ENCODE measurements at places on chromosomes 2 and 18.
A peak's percentile ranks its signal among the peaks of the same experiment; 100 is the strongest.

- DNase-seq, result no peak
Observed at GRCh38 chr2:119692954-119693353, 14.0 kb downstream of the TMEM177 start.

GRCh38 chr2:122446761-122447160 lies 691.3 kb downstream of the TSN start:
- DNase-seq, result no peak

GRCh38 chr2:181642086-181642485 lies 14.8 kb downstream of the CERKL start:
- DNase-seq, result no peak

DNA sequence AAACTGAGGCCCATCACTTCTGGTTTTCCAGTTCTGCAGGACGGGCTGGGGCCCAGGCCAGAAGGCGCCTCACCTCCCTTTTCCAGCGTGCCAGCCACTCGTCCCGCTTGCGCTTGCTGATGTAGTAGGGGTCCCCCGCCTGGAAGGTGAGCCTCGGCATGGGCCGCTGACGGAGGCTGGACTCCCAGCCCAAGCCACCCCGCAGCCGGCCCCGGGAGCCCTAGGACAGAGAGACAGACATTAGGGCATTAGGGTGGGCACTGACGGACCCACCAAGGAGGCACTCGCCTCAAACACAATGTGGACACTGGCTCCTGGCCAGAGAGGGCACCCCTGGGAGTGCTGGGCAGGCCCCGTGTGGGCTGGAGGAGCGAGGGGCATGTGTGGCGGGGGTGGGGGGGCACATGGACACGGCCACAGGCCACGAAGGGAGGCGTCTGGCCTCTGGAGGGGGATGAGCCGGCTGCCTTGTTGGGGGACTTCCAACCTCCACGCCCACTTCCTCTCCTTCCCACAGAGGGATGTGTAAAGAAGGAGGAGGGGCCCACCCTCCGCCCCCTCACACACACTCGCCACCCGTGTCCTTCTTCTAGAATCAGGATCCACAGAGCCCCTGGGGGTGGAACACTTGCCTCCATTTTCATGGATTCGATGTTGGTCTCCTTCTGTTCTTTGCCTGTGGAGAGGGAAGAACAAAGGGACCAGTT lies 66.7 kb downstream of the DNMT3A start:
- peak; percentile 78 for DNase-seq

DNA sequence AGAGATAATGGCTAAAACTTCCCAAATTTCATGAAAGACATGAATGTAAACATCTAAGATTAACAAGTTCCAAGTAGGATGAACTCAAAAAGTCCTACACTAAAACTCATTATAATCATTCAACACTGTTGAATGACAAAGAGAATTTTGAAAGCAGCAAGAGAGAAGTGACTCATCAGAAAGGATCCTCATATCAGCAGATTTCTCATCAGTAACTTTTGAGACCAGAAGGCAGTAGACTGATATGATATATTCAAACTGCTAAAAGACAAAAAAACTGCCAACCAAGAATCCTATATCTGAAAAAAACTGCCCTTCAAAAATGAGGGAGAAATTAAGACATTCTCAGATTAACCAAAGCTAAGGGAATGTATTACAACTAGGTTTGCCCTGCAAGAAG lies 130.6 kb upstream of the OTX1 start:
- DNase-seq, result no peak

GRCh38 chr2:130759906-130760753 lies 4.8 kb downstream of the AMER3 start:
- no peak for DNase-seq

DNA sequence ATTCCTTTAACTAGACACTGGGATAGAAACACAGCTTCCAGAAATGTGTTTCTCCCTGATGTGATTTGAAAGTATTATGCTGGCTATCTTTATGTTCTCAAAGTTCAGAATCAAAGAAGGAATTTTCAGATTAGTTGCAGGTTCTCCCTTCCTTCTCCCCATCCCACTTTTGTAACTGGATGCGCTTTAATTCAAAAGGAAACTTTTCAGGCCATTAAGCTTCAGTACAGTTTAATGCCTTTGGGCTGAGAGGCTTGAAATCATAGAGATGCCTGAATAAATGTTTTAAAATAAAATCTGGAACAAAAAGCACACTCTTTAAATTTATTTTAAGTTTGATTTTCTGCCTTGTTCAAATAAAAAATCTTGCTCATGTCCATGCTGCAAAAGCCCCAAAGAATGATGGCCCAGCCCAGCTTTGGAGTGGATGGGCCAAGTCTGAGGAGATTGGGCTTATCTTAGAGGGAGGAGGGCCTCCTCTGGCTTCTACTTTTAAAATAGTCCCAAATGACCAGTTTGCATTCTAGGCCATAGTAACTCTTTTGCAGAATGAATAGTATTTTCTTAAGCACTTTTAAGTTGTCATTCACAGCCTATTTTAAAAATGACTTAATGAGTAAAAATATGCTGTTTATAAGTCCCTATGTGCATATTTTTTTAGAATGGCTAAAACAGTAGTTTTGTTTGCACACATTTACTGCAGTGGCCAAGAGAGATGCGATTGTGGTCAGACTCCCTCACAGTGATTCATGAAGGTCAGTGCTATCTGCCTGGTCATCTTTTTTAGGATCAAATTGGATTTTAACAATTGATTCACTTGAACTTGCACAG lies 129.2 kb downstream of the MTX2 start:
- no peak for DNase-seq

- no peak for DNase-seq
Observed at GRCh38 chr2:207126724-207127308, 38.9 kb downstream of the KLF7 start.

- DNase-seq, result no peak
Observed at GRCh38 chr2:126792186-126792585, 106.5 kb upstream of the TEX51 start.

DNA sequence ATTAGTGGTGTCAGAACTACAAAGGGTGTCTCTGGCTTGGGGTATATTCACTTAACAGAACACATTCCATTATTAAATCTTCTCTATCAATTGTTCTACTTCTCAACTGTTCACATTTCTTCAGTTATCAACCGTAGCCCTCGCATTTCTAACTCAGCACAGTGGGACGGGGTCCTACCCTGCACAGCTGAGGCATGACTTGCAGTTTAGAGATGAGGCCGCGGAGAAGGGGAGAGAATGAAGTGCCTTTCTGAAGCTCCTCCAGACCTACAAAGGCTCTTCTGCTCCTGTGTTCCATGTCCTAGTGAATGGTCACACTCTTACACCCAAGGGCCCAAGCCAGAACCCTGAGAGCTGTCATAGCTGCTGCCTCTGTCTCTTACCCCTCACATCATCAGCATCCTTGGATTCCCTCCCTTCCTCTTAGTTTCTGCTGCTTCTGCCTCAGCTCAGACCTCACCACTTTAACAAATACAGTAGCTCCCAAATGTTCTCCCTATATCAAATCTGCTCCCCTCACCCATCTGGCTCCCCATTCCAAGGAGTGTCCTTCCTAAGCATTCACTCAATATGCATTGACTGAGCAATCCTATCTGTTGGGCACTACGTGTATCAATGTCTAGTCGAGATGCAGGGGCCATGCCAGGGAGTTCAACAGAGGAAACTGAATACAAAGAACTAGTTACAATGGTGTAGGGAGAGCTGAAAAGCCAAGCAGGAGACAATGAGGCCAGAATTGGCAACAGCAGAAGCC lies 34.3 kb upstream of the MRPL19 start:
- DNase-seq, result no peak

DNA sequence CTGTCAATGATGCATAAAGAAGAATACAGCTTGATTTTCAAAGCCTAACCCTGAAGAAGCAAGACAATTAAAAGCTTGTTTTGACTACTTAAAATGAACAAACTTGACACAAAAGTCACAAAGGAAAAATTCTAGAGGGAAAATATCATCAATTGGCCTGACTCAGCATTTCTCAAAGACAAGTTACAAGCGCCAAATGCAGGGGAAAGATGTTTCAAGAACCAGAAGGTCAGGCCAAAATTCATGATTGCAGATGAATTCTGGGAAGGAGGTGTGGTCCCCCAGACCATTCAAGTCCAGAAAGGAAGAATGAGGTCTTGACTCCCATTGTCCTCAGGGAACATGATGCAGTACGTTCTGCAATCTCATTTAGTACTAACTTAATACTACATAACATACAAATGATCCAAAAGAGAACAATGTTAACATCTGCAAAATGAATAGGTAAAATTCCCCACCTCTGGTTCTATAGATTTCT lies 64.5 kb downstream of the FAM210A start:
- no peak for DNase-seq

DNA sequence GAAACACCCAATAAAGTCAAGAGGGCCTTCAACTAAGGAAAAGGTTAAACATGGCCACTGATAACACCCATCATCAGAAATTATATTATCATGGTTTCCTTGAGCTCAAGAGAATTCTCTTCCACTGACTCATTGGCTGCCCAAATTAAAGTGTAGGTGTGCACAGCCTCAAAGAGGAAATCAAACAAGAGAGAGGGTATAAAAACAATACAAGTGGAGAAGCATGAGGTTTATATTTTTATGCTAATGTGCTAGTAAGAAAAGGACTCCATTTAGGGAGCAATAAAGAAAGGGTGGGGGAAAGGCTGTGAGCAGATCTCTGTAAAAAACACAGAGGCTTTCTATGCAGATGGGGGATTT lies 168.8 kb upstream of the VRK2 start:
- DNase-seq, result no peak

DNA sequence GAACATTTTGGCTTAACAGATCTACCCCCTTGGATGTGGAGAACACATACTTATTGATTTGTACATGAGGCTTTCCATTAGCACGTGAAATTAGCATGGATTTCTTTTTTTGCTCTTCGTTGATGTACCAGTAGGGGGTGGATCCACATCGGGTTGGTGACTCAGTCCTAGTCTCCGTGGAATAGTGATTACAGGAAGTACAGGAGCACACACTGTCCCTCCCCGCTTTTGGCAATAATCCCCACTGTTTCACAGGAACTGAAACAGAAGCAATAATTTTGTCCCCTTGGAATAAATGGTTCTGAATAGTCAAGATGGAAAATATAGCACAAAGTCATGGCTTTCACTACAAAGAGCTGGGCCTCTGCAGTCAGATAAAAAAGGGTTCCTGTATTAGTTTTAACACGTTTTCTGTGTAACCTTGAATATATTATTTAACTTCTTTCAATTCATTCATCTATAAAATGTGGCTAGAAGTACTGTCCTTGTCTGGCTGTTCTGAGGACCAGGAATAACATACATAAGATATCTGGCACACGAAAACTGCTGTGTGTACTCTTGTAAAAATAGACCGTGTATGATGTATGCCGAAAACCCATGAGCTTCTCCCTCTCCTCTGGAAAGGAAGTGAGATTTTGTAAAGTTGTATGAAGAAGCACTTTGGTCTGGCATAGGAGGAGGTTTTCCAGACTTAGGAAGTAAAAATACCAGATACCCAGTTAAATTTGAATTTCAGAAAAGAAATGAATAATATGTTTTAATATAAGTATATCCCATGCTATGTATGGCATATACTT lies 229.2 kb downstream of the GALR1 start:
- peak; percentile 30 for DNase-seq

- no peak for DNase-seq
Observed at GRCh38 chr2:151862700-151863099, 34.5 kb upstream of the ARL5A start.

DNA sequence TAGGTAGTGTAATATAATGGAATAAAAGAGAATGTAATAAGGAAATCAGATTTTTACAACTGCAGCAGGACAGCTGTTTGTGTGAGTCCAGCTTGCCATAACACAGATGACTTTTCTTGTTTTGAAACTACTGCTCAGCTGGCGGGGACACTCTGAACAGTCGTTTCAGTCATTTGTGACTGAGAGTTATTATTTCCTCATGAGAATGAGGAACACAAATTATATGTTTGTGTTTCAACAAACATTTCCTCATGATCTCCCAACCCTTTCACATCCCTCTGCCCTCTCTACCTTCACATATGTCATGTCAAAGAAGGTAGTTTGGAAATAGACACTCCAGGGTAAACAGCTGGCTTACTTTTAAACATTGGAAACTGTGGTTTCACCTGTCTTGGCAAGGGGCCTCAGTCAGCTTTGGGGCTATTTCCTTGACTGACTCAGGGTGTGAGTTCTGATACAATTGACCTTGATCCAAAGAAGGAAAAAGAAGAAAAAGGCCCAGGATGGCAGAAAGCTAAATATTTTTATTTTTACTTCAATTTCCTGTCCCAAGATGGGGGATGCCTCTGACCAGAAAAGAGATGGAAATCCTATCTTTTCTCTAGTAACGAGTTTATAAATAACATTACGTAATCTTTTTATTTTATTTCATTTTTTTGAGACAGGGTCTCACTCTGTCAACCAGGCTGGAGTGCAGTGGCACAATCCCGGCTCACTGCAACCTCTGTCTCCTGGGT lies 593 bp downstream of the SP140L start:
- no peak for DNase-seq

DNA sequence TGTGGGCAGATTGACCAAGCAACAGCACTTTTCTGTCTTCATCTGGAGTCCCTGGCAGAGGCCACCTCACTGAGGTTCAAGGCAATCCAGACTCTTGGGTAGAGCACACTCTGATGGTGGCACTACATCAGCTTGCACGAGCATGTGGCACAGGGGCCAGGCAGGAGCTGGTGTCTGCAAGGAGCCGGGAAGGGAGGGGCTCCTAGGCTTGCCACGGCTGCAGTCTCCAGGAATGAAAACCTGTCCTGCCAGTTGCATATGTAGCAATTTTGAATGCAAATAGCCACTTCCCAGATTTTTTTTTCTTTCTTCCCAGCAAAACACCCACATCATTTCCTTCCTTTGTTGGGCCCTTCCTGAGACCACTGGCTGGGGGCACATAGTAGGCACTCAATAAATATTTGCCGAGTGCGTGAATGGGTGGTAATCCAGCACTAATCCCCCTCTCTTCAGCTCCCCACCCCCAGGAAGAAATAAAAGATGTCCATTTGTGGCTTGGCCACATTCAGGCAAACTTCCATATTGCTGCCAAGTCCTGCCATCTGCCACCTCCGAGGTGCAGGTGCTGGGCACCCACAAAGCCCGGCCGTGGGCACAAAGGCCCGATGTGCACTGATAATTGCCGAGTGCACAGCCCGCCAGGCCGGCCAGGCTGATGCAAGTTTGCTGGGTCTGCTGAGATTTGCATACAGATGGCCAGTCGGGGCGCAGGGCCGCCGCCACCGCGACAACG lies 72.4 kb downstream of the MYCN start:
- DNase-seq, result no peak

GRCh38 chr2:73468376-73468775 lies 82.7 kb downstream of the ALMS1 start:
- DNase-seq, result no peak

DNA sequence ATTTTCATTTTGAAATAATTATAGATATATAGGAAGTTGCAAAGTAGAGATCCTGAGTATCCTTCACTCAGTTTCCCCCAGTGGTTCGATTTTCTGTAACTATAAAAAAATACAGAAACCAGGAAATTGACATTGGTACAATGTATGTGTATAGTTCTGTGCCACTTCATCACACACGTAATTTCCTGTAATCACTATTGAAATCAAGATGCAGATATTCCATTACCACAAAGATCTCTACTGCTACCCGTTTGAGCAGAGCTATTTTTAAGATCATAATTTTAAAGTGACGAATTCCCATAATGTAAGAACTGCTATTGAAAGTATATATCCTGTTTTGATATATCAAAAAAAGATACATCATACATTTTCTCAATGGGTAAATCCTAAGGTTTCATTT lies 142.3 kb downstream of the BABAM2 start:
- no peak for DNase-seq
